A673 (cell line): ENCODE measurements at places on chromosomes 3 and 15.
A peak's percentile ranks its signal among the peaks of the same experiment; 100 is the strongest.

- DNase-seq: no peak
Measured at GRCh38 chr15:50519740-50520425, 26.6 kb downstream of the USP50 start.

- no peak for DNase-seq
Measured at GRCh38 chr3:86743233-86743632, 247.7 kb downstream of the VGLL3 start.

GRCh38 chr3:164320962-164321361 is 757.3 kb downstream of the SI start:
- no peak for DNase-seq

DNA sequence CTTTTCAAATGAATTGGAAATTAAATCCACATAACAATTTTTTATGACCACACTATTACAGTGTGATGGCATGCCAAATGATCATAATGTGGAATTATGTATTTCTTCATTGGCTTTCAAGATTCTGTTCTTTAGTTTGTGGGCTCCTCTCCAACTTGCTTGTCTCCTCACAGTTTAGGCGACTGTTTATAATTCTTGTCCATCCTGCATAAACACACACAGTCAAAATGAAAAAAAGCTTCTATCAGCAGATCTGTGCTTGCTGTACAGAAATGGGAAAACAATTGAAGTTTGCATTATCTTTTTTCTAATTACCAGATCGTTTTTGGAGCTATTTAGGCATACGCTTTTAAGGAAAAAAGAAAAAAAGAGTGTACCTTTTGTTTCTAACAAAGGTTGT is 37.0 kb downstream of the OPA1 start:
- no peak for DNase-seq

DNA sequence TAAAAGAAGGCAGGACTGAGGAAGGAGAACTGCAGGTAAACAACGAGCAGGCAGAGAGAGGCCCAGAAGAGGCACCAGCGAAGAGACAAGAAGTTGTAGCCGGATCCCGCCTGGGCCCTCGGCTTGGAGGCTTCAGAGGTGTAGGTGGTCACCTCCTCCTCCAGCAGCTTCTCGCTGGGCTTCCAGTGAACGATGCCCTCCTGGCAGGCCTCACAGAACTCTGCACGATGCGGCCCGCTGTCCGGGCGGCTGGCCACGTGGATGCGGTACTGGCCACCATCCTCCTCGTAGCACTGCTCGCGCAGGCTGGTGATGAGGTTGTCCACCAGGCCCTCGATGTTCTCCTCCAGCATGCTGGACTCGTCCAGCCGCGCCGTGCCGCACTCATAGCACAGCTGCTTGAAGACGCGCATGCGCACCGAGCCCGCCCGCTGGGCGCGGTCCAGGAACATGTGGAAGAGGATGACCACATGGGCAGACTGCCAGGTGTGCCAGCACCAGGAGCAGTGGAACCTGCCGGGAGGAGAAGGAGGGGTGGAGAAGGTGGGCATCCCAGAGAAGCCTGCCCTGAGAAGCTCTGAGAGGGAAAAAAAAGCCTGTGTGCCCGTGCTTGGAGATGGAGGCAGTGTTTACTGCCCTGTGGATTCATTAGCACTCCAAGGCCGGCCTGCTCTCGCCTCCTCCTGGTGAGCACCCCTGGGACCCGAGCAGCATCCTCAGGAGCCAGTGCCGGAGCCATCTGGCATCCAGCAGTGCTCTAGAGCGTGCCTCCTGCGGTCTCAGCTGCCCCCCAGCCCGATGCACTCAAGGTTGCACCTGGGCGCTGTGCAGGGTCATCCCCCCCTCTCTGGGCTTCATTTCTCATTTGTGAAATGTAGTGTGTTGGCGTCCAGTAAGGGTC is 3.6 kb downstream of the RTP2 start:
- DNase-seq: no peak

DNA sequence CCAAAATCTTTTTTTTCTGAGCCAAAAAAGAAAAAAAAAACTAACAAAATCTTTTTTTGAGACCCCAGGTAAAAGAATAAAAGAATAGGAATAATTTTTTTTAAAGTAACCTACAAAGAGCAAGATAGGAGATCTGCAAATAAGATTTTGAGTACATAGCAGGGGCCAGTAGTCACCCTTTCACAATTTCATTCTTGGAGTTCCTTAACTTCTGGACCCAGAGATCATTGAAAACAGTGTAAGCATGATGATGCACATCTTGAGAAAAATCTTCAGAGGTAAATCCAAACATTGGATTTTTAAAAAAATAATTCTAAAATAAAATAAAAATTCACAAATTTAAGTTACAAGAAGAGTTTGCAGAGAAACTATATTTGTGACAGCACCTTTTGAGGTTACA is 18.8 kb downstream of the TFRC start:
- DNase-seq: no peak

- no peak for DNase-seq
Measured at GRCh38 chr3:189056646-189057335, 115.0 kb upstream of the TPRG1 start.

- DNase-seq: no peak
Measured at GRCh38 chr3:31371484-31372177, 161.1 kb upstream of the STT3B start.

DNA sequence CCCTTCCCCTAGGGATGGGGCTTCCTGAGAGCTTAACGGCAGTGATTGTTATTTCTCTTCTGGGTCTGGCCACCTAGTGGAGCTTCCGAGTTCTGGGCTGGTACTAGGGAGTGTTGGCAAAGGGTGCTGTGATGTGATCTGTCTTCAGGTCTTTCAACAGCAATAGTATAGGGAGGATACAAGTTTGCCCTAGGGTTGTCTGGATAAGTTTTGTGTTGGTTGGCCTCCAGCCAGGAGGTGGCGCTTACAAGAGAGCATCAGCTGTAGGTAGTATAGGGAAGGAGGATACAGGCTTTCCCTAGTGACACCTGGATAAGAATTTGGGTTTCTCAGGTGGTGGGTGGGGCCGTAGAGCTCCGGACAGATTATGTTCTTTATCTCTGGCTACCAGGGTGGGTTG is 19.2 kb upstream of the CPOX start:
- DNase-seq: peak; percentile 23

DNA sequence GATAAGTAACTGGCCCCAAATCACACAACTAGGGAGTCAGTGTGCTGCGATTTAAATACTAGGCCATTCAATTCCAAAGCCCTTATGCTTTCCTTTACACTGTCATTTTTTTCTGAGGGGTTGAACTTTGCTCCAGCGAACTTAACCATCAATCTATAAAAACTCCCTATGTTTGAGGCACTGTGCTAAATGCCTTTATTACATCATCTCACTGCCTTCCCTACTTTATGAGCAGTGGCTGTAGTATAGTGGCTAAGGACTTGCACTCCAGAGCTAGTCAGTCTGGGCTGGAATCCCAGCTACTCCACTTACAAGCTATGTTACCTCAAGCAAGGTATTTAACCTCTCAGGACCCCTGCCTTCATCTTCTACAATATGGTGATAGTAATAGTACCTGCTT is 26.9 kb upstream of the WDR72 start:
- DNase-seq: no peak

DNA sequence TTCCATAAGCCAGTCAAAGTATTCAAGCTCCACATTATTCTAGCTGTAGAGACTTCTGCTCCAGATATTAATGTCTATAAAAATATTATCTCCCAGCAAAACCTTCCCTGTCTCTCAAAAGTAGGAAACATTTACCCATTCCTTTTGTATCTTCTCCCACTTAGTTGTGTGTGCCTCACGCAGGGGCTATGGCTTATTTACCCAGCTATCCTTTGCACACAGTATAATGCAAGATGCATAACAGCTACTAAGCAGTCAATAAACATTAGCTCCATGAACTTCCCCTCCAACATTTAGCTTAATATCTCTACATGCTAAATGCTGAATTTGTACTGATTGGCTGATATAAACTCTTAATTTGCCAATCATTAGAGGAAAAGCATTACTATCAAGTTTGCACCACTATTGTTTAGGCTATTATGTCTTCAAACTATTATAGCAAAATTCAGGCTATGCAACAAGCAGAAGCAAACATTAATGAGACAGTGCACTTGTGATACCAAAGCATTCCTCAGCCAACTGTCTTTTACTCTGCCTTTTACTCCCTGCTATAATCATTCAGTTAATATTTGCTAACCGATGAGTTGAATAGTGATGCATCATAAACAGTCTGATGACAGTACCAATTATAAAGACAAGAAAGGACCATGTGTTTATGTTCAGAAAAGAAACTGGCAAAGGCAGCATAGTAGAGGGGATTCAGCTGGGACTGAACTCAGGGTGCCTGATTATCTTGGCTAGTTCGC is 81.2 kb downstream of the PLCH1 start:
- no peak for DNase-seq

- no peak for DNase-seq
Measured at GRCh38 chr15:67840749-67841512, 1.1 kb upstream of the RNU6-1 start.

DNA sequence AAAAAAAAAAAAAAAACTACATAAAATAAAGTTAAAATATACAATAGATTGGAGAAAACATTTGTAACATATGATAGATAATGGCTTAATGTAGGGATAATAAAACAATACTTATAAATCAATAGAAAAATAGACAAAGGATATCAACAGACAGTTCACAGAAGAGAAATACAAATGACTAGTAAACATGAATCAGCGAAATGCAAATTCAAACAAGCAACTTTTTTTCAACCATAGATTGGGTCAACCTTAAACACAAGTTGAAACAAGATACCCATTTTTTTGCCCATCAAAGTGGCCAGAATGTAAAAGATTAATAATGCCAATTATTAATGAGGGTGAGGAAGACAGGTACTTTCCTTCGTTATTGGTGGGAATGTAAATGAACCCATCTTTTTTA is 59.9 kb downstream of the ABHD2 start:
- DNase-seq: no peak

- no peak for DNase-seq
Measured at GRCh38 chr15:63134245-63134985, 12.8 kb downstream of the LACTB start.

- DNase-seq: no peak
Measured at GRCh38 chr15:63308491-63308890, 31.1 kb downstream of the APH1B start.

- DNase-seq: no peak
Measured at GRCh38 chr15:63384906-63385305, 3.3 kb upstream of the CA12 start.

- no peak for DNase-seq
Measured at GRCh38 chr15:90684281-90684680, 32.9 kb upstream of the BLM start.

GRCh38 chr3:145183261-145183660 is 977.7 kb downstream of the PLOD2 start:
- no peak for DNase-seq

- DNase-seq: no peak
Measured at GRCh38 chr15:62264196-62264595, 99.1 kb upstream of the C2CD4B start.

DNA sequence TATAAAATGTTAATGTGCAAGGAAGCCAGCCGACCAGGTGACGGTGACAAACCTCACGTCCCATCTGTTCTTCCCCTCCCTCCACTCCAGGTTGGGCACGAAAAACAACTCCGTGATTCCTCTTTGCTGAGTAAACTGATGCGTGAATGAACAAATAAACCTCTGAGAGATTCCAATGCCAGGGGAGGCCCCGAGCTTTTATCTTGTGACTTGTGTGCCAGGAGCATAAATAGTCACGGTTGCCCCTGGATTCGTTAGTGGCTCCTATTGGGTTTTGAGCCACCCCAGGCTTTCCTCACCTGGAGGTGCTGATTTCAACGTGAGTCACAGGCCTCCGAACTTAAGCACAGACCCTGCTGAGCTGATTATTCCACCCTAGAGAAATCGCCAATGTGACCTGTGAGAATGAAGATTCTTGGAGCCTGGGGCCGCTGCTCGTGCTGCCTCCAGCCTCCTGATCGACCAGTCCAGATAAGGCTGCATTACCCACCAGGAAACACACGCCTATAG is 119.2 kb downstream of the SHQ1 start:
- DNase-seq: no peak
